ENCODE measurements at places on chromosomes 5 and 9.

GRCh38 chr5:130286971-130287370, 382.7 kb downstream of the CHSY3 start:
- no peak for DNase-seq

DNA sequence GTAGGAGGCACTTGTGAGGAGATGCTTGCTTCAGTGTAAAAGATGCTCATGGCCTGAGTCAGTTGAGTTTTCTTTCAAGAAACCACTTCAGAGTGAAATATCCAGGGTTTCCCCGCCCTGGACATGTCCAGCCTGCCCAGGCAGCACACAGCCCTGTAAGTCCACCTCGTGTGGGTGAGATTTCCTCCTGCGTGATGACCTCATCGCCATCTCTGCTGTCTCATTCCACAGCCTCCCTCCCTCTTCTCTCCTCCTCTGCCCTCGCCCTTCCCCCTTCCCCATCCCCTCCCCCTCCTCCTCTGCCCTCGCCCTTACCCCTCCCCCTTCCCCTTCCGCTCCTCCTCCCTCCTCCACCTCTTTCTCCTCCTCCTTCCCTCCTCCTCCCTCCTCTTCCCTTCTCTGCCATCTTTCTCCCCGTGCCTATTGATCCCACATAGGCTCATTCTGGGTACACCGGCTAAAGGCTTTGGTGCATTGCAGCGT, 34.0 kb upstream of the NCS1 start:
- DNase-seq, result no peak

GRCh38 chr9:102209176-102209575, 470.7 kb upstream of the GRIN3A start:
- DNase-seq, result no peak

DNA sequence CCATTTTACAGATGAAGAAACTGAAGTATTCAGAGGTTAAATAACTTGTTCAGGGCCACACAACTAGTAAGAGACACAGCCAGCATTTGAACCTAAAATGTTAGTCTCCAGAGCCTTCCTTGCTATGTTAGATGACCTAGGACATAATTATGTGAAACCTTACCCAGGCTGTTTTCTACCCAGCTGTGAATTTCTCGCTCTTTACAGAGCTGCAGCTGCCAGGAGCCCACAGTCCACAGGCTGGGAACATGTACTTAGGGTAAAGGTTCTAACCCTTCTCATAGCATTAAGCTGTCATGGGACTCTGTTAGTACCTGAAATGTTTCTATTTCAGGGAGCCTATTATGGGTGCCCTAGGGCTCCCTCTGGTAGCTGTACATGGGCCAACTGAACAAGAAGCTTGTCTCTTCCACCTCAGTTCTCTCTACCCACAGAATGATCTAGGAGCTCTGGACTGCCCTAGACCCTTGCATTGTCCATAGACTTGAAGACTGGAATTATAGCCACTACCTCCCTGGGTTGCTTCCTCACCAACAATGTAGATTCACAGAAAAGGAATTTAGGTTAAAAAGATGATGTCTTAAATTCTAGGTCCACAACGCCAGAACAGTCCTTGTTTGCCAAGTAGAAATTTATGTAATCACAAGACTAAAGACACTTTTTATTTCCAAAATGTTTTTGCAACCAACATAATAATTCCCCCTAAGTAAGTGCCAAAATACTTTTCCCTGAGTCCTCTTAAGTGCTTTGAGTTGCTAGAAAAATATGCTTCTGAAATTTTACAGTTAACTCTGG, 262.9 kb downstream of the PIK3R1 start:
- no peak for DNase-seq

DNA sequence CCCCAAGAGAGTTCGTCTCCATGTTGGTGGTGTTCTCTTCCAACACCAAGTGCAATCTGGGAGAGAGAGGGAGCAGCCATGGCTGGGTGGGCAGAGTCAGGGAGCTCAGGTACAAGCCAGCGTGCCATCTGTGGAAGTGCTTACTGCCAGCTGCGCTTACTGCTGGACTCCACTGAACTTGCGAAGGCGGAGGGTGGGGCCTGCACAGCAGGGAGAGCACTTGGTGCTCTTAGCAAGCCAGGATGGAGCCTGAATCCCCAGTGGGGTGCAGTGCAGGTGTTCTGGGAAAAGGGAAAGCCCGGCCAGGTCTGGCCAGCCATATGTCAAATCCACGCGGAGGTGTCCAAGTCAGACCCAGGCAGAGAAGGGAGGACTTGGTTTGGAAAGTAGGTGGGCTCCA, 142.0 kb downstream of the FANCC start:
- DNase-seq, result no peak

GRCh38 chr5:170296935-170297588, 515 bp downstream of the LCP2 start:
- no peak for DNase-seq

- DNase-seq, result no peak
Measured at GRCh38 chr5:96256795-96257470, 176.1 kb downstream of the PCSK1 start.

DNA sequence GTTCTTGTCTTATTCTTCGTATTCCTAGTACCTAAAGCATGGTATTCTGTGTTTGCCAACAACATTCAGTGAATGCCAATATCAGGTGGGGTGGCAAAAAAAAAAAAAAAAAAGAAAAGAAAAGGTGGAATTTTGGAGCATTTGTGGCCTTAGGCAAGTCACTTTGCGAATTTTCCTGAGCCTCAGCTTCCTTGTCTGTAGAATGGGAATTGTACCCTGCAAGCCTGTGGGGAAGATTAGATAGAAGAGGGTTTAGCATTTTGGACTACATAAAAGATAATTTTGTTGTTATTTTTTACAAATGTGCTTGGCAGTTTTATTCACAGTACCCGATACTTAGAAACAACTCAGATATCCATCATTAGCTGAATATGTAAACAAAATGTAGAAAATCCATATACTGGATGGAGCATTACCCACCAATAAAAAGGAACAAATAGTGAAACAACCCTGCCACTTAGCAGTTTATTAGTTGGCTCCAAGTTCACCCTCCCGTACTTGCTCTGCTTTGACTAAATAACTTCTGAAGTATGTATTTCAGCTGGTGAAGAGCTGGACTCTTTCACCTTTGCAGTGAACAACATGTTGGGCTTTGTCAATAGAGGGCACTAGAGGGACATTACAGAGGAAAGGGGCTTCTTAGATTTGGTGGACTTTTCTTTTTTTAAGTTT, 13.6 kb downstream of the UBE2D2 start:
- DNase-seq, result peak; percentile 69

GRCh38 chr9:94498801-94499453, 56.0 kb upstream of the PCAT7 start:
- no peak for DNase-seq

DNA sequence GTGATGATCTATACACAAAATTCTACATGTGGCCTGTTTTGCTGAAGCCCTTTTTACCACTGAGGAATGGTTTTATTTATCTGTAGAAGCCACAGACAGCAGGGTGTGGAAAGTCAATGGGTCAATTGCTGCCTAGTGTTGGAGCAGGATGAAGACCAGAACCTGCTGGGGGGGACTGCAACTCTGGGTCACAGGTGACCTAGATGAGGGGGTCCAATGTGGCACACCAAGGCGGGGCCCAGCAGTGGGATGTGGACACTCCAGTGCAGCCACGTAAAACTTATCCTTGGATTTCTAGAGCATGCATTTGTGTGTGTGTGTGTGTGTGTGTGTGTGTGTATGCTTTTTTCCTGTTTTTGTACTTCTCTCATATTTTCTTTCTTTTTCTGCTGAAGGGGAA, 147.5 kb upstream of the PHYKPL start:
- DNase-seq, result no peak

- DNase-seq, result no peak
Measured at GRCh38 chr9:70435948-70436347, 21.5 kb upstream of the KLF9 start.

- no peak for DNase-seq
Measured at GRCh38 chr5:61167382-61167781, 5.1 kb upstream of the SMIM15 start.

DNA sequence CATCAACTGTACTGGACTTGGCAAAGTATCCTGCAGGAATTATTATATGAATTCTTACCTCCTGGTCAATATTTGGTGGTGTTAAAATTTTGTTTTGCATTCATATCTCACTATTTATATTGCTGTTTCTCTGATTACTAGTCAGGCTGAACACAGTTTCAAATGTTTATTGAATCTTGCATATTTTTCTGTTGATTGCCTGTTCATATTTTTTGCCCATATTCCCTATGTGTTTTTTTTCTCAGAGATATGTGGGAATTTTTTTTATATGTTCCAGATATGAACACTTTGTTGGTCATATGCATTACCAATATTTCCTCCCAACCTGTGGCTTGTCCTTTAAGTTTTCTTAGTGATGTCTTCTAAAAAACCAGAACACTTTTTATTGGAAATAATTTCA, 148.9 kb upstream of the GRHPR start:
- no peak for DNase-seq

GRCh38 chr9:70607926-70608325, 193.5 kb upstream of the KLF9 start:
- peak; percentile 10 for DNase-seq

- DNase-seq, result peak; percentile 67
Measured at GRCh38 chr5:132480042-132480441, 10.5 kb downstream of the IRF1 start.

- DNase-seq, result no peak
Measured at GRCh38 chr5:96142786-96143434, 181.3 kb upstream of the ELL2 start.

DNA sequence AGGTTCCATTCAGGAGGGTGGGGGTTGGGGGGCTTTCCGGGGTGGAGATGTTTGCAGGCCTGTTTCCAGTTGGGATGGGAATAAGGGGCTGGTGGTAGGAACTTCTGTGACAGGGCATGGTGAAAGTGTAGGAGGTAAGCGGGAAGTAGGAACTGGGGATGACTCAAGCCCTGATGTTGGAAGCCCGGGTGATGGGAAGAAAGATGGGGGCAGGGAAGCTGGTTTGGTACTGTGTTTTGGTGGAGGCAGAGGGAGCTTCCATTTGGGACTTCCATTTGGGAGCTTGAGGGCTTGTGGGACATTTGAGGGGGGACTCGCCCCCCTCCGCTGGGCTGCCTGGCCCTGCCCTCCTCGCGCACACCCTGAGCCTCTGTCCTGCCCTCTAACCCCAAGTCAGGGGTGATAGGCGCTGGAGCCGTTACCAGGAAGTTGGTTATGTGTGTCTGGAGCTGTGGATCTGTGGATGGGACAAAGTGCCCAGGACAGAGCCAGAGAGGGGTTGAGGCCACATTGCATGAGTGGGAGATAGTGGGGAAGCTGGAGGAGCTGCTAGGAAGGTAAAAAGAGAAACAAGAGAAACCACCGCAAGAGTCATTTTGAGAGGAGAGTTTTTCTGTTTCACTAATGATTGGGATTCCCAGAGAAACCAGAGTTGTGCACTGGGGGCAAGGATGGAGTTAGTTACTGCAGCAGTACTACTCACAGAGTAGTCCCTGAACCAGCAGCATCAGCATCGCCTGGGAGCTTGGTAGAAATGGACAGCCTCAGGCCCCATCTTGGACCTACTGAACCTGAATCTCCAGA, 6.6 kb downstream of the RGS14 start:
- no peak for DNase-seq

DNA sequence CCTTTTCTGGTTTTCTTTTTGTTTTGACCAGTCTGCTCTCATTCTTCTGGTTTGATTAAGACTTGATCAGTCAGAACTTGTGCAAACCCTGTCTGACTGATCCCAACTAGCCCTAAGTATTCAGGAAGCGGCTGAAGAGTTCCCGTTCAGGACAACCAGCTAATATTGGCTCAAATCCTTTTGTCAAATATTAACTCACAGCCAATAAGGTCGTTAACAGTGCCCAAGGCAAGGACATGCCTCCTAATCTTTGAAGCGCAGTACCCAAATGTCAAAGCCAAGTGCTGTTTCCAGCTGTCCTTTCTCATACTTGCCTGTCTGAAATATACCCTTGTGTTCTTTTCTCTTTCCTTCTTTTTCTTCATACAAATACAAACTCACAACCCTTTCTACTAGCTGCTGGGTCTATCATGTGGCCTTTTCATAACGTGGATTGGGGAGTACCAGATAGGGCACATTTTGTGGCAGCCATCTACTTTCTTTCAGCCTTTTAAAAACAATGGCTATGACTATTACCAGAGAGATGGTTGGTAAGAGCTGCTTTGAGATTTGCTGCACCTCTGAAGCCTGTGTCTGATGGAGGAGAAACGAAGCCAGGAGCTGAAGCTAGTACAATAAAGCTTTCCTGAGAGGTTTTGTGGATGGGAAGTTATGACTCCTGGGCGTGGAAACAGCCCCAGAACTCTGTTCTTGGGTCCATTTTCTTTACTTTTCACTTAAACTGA, 266.4 kb upstream of the ZNF608 start:
- DNase-seq, result no peak

- no peak for DNase-seq
Measured at GRCh38 chr5:133412661-133413060, 199.7 kb downstream of the FSTL4 start.

DNA sequence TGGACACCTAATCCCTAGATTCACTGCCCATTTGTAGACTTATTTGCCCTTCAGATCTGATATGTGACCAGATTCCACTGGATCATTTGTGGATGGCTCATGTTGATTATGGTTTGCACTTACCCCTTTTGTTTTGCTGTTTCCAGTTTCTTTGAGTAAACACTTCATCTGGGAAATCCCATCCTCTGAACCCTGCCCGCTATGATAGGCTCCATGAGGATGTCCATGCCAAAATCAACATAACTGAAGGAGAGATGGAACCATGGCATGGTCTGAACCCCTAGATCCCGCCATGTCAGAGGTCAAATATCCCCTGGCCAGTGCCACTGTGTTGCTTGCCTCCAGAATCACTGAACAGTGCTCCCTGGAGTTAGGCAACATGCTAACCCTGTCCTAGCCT, 11.7 kb upstream of the FEM1C start:
- no peak for DNase-seq

DNA sequence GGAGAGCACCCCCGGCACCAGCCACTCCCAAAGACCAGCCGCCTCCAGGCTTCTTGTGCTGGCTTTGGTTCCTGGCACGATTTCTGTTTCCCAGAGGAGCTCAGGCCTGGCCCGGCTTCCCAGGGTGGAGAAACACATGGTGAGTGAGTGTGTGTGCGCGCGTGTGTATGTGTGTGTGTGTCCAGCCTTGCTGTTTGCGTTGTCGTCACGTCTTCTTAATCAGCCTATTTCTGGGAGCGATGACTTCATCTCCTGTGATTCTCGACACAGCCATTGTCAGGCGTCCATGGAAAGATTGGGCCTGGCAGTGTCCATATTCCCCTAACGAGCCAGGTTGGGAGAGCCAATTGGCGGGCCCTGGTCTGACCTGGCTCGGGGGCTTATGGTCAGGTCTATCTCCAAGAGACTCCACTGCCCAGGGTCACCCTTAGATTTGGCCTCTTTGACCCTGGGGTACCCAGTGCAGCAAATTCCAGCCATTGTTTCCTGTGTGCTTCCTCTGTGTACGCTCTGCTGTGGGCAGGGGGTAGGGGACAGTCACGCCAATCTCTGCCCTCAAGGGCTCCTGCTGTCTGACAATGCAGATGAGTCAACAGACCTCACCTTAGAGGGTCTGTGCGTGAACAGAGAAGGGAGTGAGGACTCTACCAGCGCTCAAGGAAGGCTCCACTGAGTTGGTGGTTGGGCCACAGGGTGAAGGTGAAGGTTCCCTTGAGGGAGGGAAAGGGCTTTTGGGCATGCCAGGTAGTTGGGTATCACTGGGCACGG, 73.8 kb downstream of the DAB2IP start:
- no peak for DNase-seq

- no peak for DNase-seq
Measured at GRCh38 chr9:135480071-135480939, 723 bp downstream of the PPP1R26 start.

GRCh38 chr5:59460368-59461153, 433.0 kb downstream of the PDE4D start:
- DNase-seq, result no peak
